ENCODE measurements at places on chromosomes 3 and 15. TPM values are rescaled to one million over a fixed set of nuclear protein-coding genes. Genes with fewer than 3 reads are reported as not detected.

Gene CLEC3B
- total RNA-seq: not detected

Gene ATP6V1A
- 18.8 TPM for total RNA-seq

Gene ECE2
- total RNA-seq: not detected

Gene CCR8
- not detected for total RNA-seq

Gene SPTBN5
- total RNA-seq: 0.13 TPM

Gene ITGA11
- 7.0 TPM for total RNA-seq

Gene ZKSCAN7
- not detected for total RNA-seq

Gene TM4SF18
- total RNA-seq: 31.8 TPM

Gene ALPK3
- 0.09 TPM for total RNA-seq

Gene NOX5
- 0.16 TPM for total RNA-seq

Gene SLC2A2
- total RNA-seq: not detected

Gene PRSS50
- total RNA-seq: not detected

Gene NKIRAS1
- 8.4 TPM for total RNA-seq

Gene LEO1
- total RNA-seq: 66.7 TPM

Gene CLDN1
- total RNA-seq: 23.3 TPM

Gene PKM
- total RNA-seq: 3,134 TPM

Gene SPTSSB
- total RNA-seq: not detected

Gene SORD
- 30.5 TPM for total RNA-seq

Data from A549 treated with GW870086 at 1 μM for 4 hours (cell line).